ENCODE measurements at places on chromosomes 16 and 17. TPM values are rescaled to one million over a fixed set of nuclear protein-coding genes. Genes with fewer than 3 reads are reported as not detected.
A peak's percentile ranks its signal among the peaks of the same experiment; 100 is the strongest.

The SECTM1 gene
- total RNA-seq, result 16.4 TPM

The CYLD gene
- 200 TPM for total RNA-seq

- no peaks in the 10 kb centered on the region for H3K36me3 ChIP-seq
- H3K4me1 ChIP-seq, result no peaks in the 10 kb centered on the region
- no peaks in the 10 kb centered on the region for H3K27me3 ChIP-seq
Observed at GRCh38 chr17:69246726-69247375, 18.2 kb upstream of the ABCA10 start.

The ARHGAP23 gene
- 0.17 TPM for total RNA-seq

GRCh38 chr16:78775161-78775561 is 675.7 kb downstream of the WWOX start:
- H3K36me3 ChIP-seq, result no peaks in the 10 kb centered on the region
- H3K4me3 ChIP-seq, result no peak overlapping the region
- no peak for DNase-seq

The AATF gene
- 83.6 TPM for total RNA-seq

The PRAC2 gene
- total RNA-seq, result not detected

DNA sequence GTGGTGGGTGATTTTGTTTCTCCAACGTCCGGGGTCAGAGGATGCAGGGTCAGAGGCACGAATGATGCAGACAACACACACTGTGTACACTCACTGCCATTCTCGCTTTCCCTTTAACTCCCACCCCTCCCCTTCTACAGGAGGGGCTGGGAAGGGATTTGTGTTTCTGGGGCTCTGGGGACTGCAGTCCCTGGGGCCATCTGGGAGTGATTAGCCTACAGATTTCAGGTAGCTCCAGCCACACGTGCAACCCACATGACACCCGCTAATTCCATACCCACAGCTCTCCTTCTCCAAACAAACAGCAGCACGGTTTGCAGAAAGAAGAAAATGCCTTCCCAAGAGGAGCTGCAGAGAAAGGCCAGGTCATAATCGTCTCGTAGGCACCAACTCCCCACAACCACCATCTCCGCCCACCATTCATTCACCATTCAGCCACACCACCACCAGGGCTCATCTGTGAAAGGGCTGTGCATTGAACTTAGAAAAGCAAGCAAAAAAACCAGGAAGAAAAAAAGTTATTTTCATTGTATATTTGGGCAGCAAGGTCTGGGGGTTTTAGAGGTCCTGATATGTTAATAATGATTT is 9.4 kb upstream of the SOX9 start:
- no peak overlapping the region for H3K27ac ChIP-seq
- H3K4me3 ChIP-seq, result no peak overlapping the region
- H3K4me1 ChIP-seq, result no peaks in the 10 kb centered on the region
- H3K36me3 ChIP-seq, result no peaks in the 10 kb centered on the region

The CCL11 gene
- not detected for total RNA-seq

DNA sequence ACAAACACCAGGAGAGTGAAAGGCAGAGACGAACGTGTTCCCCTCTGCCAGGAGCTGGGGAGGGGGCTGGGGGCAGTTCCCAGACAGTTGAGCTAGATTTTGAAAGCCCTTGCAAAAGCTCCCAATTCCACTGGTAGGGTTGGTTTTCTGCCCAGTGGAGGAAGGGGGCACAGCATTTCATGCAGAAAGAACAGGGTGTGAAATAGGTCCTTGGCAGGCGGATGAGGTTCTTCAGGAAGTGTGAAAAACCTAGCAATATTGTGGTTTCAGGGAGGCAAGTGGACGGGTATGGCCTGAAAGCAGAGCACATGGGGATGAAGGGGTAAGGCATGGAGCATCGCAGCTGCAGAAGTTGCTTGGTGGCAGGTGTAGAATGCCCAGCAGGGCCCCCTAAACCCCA is 248.3 kb downstream of the KATNIP start:
- H3K4me1 ChIP-seq, result no peaks in the 10 kb centered on the region
- H3K27me3 ChIP-seq, result peaks cover 4% of the 10 kb centered on the region
- H3K4me3 ChIP-seq, result no peak overlapping the region
- no peak overlapping the region for H3K27ac ChIP-seq

DNA sequence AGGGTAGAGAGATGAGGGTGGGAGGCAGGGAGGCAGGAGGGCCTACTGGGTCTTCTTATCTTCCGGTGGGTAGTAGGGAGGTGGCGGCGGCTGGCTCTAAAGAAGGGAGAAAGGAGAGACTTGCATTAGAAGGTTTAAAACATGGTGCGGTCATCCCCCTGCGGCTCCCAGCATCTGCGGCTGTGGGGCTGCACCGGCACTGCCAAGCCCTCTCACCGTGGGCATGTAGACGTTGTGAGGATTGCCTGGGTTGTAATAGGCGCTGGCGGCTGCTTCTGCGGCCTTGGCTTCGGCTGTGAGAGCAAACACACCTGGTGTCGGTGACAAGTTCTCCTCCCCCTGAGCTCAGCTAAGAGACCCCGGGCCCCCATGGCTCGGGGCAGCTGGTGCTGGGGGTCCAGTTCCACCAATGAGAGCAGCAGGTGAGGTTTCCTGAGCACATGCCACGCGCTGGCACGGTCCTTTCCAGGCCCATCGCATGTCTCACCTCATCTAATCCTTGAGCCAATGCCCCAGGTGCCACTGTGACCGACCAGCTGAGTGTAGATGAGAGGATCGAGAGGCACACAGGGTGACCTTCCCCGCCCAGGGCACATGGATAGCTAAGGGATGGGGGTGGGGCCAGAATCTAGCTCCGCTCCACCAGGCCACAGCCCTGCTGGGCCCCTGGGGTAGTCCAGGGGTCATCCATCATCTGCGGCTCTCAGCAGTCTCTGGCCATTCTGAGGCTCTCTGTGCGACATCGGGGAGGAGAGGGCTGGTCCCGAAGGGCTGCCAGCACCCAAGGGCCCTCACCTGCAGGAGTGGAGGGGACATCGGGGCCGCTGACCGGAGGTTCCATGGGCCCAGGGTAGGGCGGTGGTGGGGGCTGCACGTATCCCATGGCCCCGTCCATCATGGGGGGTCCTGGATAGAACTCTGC is 2.7 kb upstream of the UNC13D start:
- DNase-seq, result no peak
- peaks cover 46% of the 10 kb centered on the region for H3K36me3 ChIP-seq
- H3K27ac ChIP-seq, result peak overlapping the region; percentile 13
- peaks cover 30% of the 10 kb centered on the region for H3K4me1 ChIP-seq
